ENCODE measurements at places on chromosomes 6 and 20.

- no peak for DNase-seq
These were observed 55.6 kb downstream of the BMP5 start for GRCh38 chr6:55819811-55820210.

GRCh38 chr6:125312478-125312877, 10.7 kb upstream of the HDDC2 start:
- DNase-seq: no peak

GRCh38 chr6:14196026-14196425, 78.5 kb downstream of the CD83 start:
- no peak for DNase-seq

DNA sequence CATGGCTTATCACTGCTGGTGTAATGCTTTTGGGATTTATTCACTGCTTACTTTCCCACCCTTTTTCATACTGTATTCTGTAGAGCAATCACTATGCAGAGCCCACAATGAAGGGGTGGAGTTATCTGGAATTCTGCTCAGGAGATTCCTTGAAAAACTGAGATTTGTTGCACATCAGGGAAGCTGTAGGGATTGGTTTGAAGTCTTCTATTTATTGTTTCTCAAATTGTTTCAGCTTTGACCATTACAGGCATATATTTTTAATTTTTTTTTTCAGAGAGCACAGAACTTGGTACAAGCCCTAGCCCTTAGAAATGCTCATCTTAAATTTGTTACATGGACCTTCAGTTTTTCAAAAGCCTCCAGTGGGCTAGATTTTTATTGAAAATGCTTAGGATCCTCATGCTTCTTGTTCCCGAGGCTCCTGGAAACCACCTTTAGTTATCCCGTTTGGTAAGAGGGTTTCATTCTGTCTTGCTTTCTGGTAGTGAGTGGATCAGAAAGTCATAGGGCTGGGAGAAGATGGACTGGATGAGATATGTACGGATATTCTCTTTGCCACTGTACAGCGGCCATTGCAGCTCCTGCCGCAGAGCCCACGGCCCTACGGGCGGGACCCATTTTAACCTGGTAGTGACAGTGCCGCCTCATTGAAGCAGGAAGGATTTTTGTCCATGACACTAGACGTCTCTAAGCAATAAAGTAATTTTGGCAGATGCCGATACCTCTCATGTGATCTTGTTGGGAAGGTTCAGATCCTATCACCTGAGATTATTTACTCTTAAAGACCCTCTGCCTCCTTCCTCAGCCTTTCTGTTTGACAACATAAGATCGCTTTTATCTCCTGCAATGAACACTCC, 45.3 kb upstream of the ZNF184 start:
- DNase-seq: no peak

GRCh38 chr20:609371-609964, 641 bp downstream of the TCF15 start:
- DNase-seq: no peak

DNA sequence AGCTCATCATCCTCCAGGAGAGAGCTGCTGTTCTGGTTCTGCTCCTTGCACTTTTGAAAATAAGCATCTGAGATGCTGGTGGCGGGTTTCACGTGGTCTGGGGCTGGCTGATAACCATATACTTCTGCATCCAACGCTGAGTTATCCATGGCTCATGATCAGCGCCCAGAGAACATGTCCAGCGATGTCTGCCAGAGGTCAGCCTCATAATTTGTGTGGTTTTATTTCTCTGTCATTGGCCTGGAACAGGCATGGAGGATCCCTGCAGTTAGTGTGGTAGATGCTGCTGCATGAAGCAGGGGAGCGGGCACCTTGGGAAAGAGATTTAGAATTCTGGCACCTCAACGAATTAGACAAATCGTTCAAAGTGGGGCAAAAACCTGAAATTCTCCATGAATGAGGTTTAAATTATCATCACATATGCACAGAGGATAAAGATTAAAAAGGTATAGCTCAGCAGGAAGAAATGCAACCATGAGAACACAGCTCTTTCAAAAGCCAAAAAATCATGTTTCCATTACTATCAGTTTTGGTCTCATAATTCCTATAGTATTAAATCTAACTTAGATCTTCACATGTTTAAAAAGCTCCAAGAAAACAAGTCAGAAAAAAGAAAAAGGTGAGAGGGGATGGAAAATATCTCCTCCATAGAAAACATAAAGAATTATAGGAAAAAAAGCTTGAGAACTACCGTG, 157.2 kb downstream of the SOD2 start:
- no peak for DNase-seq

- DNase-seq: peak; percentile 11
These were observed 231.9 kb downstream of the PKHD1 start for GRCh38 chr6:51855310-51856082.

GRCh38 chr6:62808565-62809293, 402.5 kb upstream of the FKBP1C start:
- DNase-seq: no peak

DNA sequence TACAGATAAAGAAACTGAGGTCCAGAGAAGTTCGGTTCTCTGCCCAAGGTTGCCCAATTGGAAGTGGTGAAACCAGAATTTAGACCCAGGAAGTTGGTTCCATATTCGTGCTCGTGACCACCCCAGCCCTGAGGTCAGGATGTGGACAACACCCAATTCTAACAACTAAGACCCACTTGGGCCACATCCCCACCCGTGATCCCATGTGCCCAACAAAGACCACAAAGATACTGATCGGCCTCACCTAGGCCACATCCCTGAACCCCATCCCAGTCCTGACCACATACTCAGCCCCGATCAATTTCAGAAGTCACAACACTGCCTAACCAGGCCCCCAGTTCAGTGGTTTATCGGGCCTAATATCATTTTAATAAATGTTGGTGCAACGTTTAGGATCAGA, 138.4 kb downstream of the PREX1 start:
- DNase-seq: no peak

- DNase-seq: no peak
These were observed 7.4 kb upstream of the UBR2 start for GRCh38 chr6:42556462-42556861.

DNA sequence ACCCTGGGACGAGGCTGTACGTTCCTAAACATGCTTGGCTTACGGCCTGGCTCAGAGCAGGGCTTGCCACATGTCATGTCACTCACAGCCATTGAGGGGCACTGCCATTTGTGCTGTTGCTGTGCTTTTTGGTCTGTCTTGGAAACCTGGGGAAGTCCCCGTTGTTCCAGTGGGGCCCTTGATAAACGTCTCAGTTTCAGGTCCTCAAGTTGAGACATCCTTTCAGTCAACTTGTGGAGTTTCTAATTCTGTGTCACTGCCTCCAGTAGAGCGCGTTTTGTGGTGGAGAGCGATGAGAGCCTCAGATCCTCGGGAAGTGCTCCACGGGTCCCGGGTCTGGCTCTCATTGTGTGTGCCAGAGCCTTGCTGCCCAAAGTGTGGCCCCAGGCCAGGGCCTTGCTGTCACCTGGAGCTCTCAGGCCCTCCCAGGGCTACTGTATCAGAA, 43.0 kb upstream of the CCR6 start:
- DNase-seq: peak; percentile 66

- no peak for DNase-seq
These were observed 50.5 kb downstream of the EYA4 start for GRCh38 chr6:133291671-133292070.

DNA sequence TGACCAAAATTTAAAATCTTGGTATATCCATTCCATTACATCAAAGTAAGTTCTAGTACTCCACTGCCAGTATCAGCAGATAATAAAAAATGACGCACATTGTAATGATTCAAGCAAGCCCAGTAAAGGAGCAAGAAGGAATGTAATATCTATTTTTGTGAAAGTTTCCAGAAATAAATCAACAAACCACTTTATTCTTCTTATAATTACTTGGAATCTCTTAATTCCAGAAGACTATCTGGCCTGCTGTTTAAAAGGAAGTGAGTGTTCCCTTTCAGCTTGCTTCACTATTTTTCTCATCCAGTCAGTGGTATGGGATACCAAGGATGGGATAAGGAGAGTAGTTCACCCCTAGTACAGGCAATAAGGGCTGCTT, 42.2 kb upstream of the DSE start:
- DNase-seq: no peak

DNA sequence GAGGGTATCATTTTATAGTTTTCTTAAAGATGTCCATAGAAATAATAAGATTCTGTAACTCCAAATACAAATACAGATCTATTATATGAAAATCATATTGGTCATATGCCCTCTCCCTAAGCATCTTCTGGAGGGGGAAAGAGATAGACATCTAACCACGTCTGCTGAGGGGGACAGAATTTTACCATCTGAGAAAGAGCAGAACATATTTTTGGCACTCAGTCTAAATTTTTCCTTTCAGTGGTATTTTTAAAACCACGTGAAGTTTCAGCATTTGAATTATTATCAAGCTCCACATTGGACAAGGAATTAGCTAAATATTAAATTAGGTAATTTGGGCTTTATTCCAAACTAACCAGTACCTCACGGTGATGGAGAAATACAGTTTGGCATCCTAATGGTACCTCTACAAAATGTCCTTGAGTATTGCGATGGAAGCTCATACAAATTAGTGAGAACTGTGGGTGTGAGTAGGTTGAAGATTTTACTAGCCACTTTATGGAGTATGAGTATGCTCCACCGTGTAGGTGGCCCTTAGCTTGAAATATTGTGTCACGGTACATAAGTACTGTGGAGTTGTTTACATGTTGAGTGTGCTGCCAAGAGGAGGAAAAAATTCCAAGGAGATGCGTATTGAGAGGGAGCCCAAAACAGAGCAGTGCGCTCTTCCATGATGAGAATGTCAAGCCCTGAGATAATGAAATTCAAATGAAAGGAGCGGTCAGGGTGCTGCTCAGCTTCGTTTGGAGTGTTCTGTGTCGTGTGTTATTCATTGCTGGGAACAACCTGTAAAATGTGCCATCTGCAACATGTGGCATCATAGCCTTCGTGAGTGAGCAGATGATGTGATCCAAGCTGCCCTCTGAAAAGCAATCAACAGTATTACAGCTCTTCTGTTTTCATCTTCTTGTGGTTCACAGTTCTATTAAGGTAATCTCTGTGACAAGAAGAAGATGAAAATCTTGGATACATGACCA, 48.4 kb upstream of the PHACTR2 start:
- no peak for DNase-seq

DNA sequence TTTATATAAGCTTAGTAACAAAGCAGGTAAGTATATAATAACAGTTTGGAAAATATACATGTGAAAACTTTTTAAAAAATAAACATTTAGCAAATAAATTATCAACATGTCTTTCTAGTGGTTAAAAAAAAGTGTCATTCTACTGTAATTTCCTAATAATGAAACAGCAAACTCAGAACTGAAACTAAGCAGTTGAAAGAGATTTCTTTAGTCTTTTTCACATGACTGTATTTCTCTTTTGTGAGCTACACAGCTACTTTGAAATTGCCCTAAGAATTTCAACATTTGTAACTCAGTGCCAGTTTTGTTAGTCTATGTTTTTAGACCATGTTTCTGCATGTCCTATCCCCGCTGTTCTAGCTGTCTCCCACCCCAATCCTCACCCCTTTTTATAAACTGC, 28.4 kb upstream of the SDHAF4 start:
- no peak for DNase-seq

- no peak for DNase-seq
These were observed 595 bp downstream of the FBXO5 start for GRCh38 chr6:152981989-152982903.

DNA sequence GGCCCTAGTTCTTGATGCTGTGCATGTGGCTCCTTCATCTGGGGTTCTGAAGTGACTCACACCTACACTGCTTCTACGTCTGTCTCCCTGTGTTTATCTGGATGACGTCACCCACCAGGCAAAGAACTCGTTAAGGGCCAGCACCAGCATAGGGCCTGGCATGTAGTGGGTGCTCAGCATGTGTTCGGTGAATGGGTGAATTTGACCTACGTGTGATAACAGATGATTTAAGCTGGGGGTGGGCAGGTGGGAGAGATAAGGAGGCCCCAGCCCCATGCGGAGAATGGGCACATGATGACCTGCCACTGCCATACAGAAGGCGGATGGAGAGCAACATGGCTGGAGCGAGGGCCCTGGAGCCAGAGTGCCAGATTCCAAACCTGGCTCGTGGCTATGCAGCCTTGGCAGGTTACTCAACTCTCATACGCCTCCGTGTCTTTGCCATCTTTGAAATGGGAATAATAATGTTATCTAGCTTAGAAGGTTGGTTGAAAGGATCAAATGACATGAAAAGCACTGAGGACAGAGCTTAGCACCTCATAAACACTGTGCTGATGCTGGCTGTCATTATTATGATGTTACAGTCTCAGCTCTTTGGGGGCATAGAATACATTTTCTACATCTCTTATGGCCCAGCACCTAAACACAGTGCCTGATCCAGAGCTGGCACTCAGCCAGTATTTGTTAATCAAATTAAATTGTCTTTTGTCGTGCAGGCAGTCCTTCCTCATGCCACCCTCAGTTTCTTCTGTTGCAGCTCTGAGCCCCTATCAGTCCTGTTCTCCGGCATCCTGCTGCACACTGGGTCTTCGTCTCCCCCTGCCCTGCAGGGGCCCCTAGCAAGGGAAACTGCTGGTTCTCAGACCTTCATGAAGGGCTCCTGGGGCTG, 39.6 kb downstream of the VEGFA start:
- DNase-seq: no peak

- no peak for DNase-seq
These were observed 84.0 kb downstream of the RCAN2 start for GRCh38 chr6:46407246-46407645.

DNA sequence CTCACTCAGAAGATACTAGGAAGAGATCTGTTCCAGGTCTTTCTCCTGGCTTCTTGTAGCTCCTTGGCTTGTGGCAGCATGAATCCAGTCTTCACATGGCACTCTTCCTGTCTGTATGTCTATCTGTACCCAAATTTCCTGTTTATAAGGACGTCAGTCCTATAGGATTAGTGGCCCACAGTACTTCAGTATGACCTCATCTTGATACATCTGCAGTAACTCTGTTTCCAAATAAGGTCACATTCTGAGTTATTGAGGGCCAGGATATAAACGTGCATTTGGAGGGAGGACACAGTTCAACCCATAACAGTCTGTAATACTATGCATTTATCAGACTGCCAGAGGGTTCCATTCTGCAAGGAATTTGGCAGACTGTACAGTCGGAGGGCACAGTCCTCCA, 57.6 kb upstream of the DYNLRB1 start:
- DNase-seq: no peak

GRCh38 chr6:149940672-149940982, 1.2 kb upstream of the ULBP2 start:
- no peak for DNase-seq

GRCh38 chr6:159578629-159579028, 114.4 kb downstream of the SOD2 start:
- DNase-seq: no peak

- no peak for DNase-seq
These were observed 288.0 kb upstream of the JAG1 start for GRCh38 chr20:10961651-10962288.

DNA sequence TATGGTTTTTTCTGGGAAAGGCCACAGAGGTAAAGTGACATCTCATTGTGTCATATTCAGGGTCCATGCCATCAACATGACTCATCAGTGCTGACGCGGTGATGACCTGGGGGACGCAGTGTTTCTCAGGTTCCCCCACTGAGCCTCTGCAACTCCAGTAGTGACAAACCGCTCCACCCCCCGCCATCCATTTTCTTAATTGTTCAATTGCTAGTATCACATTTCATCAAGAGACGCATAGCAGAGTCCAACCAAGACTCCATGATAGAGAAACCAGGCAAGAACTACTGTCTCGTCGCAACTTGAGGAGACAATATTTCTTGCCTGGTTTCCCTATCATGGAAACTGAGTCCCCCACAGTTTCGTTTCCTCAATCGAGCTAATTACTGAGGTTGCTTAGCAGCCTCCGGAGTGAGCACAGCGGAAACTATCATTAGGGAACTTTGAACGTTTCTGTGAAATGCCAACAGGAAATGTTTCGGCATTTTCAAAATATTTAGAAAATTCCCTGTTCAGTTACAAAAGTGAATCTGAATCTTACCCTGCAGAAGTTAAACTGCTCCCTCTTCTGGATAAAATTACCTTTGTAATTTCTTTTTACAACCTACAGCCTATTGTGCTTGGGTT, 12.2 kb upstream of the SERPINB1 start:
- peak; percentile 82 for DNase-seq
